HFFc6 (cell line): ENCODE measurements at places on chromosomes 1 and 21.

DNA sequence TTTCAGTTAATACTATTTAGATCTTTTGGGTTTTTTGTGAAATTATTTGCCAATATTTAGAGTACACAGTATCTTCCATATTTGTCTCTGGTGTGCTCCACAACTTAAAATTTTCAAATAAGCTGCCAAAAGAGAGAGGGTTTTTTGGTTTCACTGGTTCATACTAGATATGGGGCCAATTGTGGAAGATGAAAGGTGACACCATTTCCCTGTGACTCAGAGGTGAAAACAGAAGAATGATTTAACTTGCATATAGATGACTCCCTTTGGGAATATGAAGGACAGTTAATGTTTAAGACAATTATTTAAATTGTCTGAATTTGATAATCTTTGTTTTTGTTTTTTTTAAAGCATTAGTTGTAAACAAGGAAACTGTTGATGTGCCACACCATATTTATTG, 37.5 kb downstream of the IVNS1ABP start:
- DNase-seq, result peak; percentile 11
- H3K4me3 ChIP-seq, result no peak overlapping the region
- H3K4me1 ChIP-seq, result peaks cover 30% of the 10 kb centered on the region
- peaks cover 2% of the 10 kb centered on the region for H3K27me3 ChIP-seq
- no peak overlapping the region for H3K27ac ChIP-seq

GRCh38 chr1:212166644-212167043, 118.6 kb upstream of the PPP2R5A start:
- H3K36me3 ChIP-seq, result no peaks in the 10 kb centered on the region
- no peak for DNase-seq
- H3K27ac ChIP-seq, result no peak overlapping the region
- no peak overlapping the region for H3K4me3 ChIP-seq
- 0 out of 2 replicates have a peak, but pooled peaks cover 1% of the 10 kb centered on the region for H3K27me3 ChIP-seq

GRCh38 chr1:52636721-52637695, 4.0 kb downstream of the SHISAL2A start:
- no peaks in the 10 kb centered on the region for H3K36me3 ChIP-seq
- no peak overlapping the region for H3K27ac ChIP-seq
- peaks cover 13% of the 10 kb centered on the region for H3K4me1 ChIP-seq
- H3K27me3 ChIP-seq, result peaks cover 32% of the 10 kb centered on the region
- H3K4me3 ChIP-seq, result no peak overlapping the region
- DNase-seq, result no peak

GRCh38 chr1:215407575-215407974, 159.5 kb upstream of the KCTD3 start:
- H3K27ac ChIP-seq, result no peak overlapping the region
- H3K4me1 ChIP-seq, result peaks cover 46% of the 10 kb centered on the region
- H3K27me3 ChIP-seq, result peaks cover 2% of the 10 kb centered on the region
- DNase-seq, result no peak
- H3K4me3 ChIP-seq, result no peak overlapping the region

DNA sequence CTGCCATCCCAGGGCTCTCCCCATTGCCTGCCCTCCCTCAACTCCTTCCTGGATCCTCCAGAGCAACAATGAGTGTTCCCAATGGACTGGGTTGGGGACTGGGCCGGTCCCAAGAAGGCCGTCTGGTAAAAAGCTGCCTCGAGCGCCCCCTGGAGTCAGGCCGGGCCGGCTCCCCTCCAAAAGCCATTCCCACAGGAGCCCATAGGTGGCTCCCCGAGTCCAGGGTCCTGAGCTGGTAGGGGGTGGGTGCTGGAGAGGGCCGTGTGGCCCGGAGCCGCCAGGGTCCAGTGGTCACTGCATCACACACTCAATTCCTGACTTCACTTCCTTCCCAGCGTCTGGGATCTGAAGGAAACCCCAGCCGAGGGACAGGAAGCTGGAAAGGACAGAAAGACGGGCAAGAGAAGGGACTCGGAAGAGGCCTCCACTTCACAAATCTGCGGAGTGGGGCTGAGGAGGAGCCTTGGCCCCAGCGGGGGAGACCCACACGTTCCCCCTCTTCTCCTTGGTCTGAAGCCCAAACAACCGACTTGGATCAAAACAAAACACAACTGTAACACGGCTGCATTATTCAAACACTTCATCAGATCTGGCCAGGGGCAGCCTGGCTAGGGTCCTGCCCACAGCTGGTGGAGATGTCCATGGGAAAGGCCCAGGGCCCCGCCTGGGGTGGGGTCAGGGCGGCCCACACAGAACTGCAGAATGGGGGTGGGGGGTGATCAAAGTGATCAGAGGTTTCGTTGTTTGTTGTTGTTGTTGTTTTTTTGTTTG, 10.9 kb upstream of the ALDH4A1 start:
- peak; percentile 76 for DNase-seq
- H3K36me3 ChIP-seq, result peaks cover 9% of the 10 kb centered on the region; the same call in 1 of the 2 replicates
- peak overlapping the region; percentile 91 for H3K27ac ChIP-seq
- peaks cover 13% of the 10 kb centered on the region for H3K4me1 ChIP-seq

DNA sequence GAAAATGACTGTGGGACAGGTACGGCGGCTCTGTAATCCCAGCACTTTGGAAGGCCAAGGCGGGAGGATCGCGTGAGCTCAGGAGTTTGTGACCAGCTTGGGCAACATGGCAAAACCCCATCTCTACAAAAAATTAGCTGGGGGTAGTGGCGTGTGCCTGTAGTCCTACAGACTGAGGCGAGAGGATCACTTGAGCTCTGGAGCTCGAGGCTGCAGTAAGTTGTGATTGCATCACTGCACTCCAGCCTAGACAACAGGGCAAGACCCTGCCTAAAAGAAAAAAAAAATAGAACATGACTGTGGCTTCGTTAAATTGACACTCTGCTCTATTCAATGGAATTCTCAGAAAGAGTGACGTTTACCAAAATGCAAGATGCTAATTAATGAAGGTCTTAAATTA, 3.9 kb upstream of the DBT start:
- H3K27me3 ChIP-seq, result peaks cover 14% of the 10 kb centered on the region
- H3K27ac ChIP-seq, result no peak overlapping the region
- no peaks in the 10 kb centered on the region for H3K36me3 ChIP-seq
- H3K4me1 ChIP-seq, result no peaks in the 10 kb centered on the region

DNA sequence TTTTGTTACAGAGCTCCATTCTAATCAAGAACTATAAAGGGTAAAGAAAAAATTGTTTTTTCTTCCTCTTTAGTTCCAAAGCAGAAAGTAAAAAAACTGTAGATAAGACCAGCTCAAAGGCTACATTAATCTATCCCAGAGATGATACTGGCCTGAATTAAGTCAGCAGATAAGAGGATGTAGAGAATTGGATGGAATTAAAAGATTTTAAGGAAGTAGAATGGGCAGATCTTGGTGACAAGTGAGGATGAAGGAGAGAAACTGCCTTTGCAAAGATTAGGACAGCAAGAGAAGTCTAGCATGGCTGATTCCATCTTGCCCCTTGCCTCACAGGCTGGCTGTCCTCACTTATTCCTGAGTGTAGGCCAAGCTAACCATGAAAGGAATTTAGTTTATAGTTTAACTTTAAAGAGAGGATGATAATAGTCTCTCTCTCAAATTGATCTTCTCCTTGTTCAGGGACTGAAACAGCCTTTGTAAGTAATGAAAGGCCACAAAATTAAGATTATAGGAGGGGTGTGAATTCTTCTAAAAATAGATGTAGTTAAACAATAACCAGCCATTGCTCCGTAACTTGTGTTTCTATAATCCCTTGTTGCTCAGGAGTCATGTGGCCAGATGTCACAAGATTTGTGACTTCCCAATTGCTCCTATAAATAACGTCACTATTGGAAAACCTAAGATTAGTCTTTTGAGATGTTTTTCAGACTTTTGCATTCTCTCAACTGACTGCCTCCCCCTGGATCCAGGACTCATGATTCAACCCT, 265.0 kb upstream of the USP24 start:
- H3K27me3 ChIP-seq, result no peaks in the 10 kb centered on the region
- no peaks in the 10 kb centered on the region for H3K36me3 ChIP-seq
- H3K27ac ChIP-seq, result no peak overlapping the region

- H3K27me3 ChIP-seq, result peaks cover 5% of the 10 kb centered on the region
- H3K4me3 ChIP-seq, result no peak overlapping the region
- peak overlapping the region; percentile 90 for H3K27ac ChIP-seq
- no peak for DNase-seq
- peaks cover 70% of the 10 kb centered on the region for H3K4me1 ChIP-seq
These were observed 12.4 kb downstream of the PEA15 start for GRCh38 chr1:160217481-160218051.

GRCh38 chr1:100353988-100354387, 1.7 kb downstream of the CDC14A start:
- peak; percentile 67 for DNase-seq
- peaks cover 34% of the 10 kb centered on the region for H3K4me1 ChIP-seq
- no peaks in the 10 kb centered on the region for H3K36me3 ChIP-seq
- H3K27ac ChIP-seq, result peak overlapping the region; percentile 81
- peaks cover 9% of the 10 kb centered on the region for H3K27me3 ChIP-seq
- H3K4me3 ChIP-seq, result peak overlapping the region; percentile 98

- no peak overlapping the region for H3K4me3 ChIP-seq
- no peak for DNase-seq
- H3K36me3 ChIP-seq, result no peaks in the 10 kb centered on the region
- no peak overlapping the region for H3K27ac ChIP-seq
- H3K4me1 ChIP-seq, result no peaks in the 10 kb centered on the region
These were observed 318.9 kb downstream of the ZNF326 start for GRCh38 chr1:90313778-90314177.

GRCh38 chr1:6180268-6180706, at the start of gene CHD5:
Gene CHD5, minus strand, starts transcription at chr1:6180321. Its CDS starts 298 bp downstream, at chr1:6180023.
- no peak for DNase-seq
- H3K4me1 ChIP-seq, result peaks cover 40% of the 10 kb centered on the region
- H3K36me3 ChIP-seq, result peaks cover 16% of the 10 kb centered on the region
- no peak within 1 kb of the TSS for H3K27ac ChIP-seq
- H3K27me3 ChIP-seq, result peaks cover 35% of the 10 kb centered on the region
- peak within 1 kb of the TSS; percentile 30 for H3K4me3 ChIP-seq

DNA sequence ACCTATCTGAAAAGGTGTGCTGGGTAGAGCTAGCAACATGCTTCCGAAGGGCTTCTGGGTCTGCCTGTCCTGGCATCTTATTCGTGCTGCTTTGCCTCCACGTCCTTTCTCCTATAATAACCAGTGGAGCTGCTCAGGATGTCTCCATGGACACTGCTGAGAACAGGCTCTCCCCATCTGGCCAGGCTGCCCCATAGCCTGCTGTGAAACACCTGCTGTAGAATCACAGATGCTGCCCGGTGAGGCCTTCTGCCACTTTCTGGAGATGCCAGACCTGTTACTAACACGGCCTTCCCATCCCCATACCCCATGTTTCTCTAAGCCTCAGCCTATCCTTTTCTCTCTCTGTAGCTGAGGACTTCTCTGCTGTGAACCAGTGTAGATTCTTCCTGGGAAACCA, 120.5 kb downstream of the IER5 start:
- peaks cover 21% of the 10 kb centered on the region for H3K27me3 ChIP-seq
- no peak for DNase-seq
- H3K36me3 ChIP-seq, result no peaks in the 10 kb centered on the region

DNA sequence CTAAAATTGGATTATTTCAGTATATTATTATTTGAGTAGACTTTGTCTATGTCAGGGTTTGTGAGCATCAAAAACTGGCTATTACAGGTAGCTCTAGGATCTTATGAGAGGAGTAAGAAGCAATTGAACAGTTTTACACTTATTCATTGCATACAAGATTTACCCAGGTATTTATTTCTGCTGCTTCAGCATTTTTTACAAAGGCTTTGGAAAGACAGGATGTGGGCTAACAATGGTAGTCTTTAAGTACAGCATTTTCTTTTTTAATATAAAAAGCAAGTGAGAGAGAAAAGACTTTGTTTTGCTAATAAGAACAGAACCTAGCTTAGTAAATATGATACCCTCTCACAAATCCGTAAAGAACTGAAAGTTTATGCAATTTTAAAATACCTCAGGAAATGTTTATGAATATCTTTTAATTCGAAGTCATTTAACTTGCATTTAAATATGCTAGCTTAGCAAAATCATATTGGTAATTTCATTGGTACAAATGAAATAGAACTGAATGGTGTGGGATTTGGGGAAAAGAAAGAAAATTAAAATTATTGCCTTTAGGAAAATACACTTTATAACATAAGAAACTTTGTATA, 32.1 kb upstream of the RGS18 start:
- H3K27ac ChIP-seq, result no peak overlapping the region
- no peak for DNase-seq
- H3K4me1 ChIP-seq, result no peaks in the 10 kb centered on the region

- H3K36me3 ChIP-seq, result peaks cover 7% of the 10 kb centered on the region; the same call in 1 of the 2 replicates
- H3K27me3 ChIP-seq, result peaks cover 3% of the 10 kb centered on the region
- peaks cover 38% of the 10 kb centered on the region for H3K4me1 ChIP-seq
- H3K27ac ChIP-seq, result peak overlapping the region; percentile 97
- peak overlapping the region; percentile 94 for H3K4me3 ChIP-seq
These were observed 1.6 kb downstream of the SPEN start for GRCh38 chr1:15848929-15849774.

- no peak for DNase-seq
- H3K27ac ChIP-seq, result no peak overlapping the region
- H3K36me3 ChIP-seq, result no peaks in the 10 kb centered on the region
- H3K27me3 ChIP-seq, result peaks cover 12% of the 10 kb centered on the region
- H3K4me1 ChIP-seq, result no peaks in the 10 kb centered on the region
These were observed 1.1 kb downstream of the HUNK start for GRCh38 chr21:31873696-31874599.

- H3K27ac ChIP-seq, result peak overlapping the region; percentile 8; the same call in 1 of the 2 replicates
- H3K4me1 ChIP-seq, result peaks cover 56% of the 10 kb centered on the region
- H3K36me3 ChIP-seq, result peaks cover 35% of the 10 kb centered on the region
- H3K27me3 ChIP-seq, result no peaks in the 10 kb centered on the region; the same call in 1 of the 2 replicates
- no peak overlapping the region; the same call in 1 of the 2 replicates for H3K4me3 ChIP-seq
- DNase-seq, result no peak
These were observed 436.6 kb downstream of the MRPL39 start for GRCh38 chr21:25170681-25171080.

- no peaks in the 10 kb centered on the region for H3K36me3 ChIP-seq
- peaks cover 52% of the 10 kb centered on the region for H3K27me3 ChIP-seq
- H3K27ac ChIP-seq, result no peak overlapping the region
- no peak overlapping the region for H3K4me3 ChIP-seq
- no peak for DNase-seq
- no peaks in the 10 kb centered on the region for H3K4me1 ChIP-seq
These were observed 24.0 kb downstream of the PLA2G5 start for GRCh38 chr1:20093940-20094391.

- H3K27me3 ChIP-seq, result no peaks in the 10 kb centered on the region; the same call in none of the 2 replicates
- no peaks in the 10 kb centered on the region for H3K4me1 ChIP-seq
- no peak overlapping the region for H3K4me3 ChIP-seq
- H3K27ac ChIP-seq, result no peak overlapping the region
These were observed 15.4 kb downstream of the NPPA start for GRCh38 chr1:11831945-11832725.

DNA sequence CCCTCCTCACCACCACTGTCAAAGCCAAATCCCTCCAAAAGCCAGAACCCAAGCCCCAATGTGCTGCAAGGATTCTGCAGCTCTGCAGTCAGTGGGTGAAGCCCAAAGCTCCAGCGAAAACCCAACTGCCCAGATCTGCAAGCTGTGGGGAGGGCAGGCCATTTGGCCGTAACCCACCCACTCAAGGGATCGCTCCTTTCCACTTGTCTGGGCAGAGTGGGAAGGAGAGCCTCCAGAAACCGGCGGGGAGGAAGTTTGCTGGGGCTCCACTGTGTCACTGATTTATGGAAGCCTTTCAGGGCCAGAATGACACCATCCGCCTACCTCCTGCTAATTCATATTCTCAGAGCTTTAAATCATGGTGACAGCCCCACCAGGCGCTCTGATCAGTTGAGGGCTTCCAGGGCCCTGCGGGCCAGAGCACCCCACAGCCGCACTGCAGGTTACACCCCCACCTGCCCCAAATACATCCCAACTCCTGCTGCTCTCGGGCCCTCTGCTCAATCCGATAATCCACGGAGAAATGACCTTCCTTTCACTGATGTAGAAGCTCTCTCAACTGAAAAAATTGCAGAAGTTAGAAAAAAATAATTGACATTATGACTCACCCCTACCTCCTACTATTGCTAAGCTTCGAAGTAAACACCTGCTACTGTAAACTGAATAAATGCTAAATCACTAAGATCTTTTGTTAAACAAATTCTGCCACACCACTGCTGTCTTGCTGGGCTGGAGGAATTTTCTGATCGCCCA, 40.6 kb upstream of the RAB4A start:
- no peak overlapping the region for H3K27ac ChIP-seq
- H3K4me3 ChIP-seq, result no peak overlapping the region
- H3K36me3 ChIP-seq, result no peaks in the 10 kb centered on the region
- DNase-seq, result no peak
